Activated CD4-positive, alpha-beta T cell treated with anti-CD3 and anti-CD28 coated beads for 4 hours (primary cell): ENCODE measurements at places on chromosomes 1 and 21.

DNA sequence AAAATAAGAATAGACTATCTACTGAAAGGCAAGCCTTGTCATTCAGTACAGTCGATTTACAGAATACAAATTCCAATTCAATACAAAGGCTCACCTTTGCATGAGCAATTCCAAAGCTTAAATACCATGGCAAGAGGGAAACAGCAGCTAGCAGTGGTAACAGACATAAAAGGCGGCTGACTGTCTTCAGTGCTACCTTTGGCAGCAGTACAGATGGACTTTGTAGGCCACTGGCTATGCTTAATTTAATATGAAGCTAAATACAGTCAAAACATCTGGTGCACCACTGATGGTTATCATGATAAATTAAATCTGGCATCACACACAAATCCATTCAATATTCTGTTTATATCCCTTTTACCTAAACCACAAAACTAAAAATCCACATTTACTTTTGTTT, 62.4 kb downstream of the RERE start:
- no peak for DNase-seq

- DNase-seq, result no peak
Observed at GRCh38 chr1:178450871-178451270, 45.9 kb downstream of the CLEC20A start.

GRCh38 chr1:115134231-115134630, 44.9 kb upstream of the TSPAN2 start:
- no peak for DNase-seq

DNA sequence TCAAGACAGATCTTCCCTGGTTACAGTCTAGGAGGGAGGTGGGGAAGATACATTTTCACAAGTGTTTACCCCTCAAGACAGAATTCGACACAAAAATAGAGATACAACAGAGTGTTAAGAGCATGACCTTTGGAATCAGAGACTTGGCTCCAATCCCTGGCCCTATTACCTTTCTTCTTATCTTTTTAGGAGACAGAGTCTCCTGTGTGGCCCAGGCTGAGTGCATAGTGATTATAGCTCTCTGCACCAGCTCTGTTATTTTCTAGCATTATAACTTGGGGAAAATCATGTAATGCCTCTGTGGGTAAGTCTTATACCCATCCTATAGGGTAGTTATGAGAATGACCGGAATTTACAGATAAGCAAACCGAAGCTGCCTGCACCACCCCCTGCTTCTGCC, 9.8 kb downstream of the NIPAL3 start:
- DNase-seq, result no peak

GRCh38 chr1:101137144-101138126, 99.4 kb upstream of the S1PR1 start:
- no peak for DNase-seq
